ENCODE measurements at places on chromosomes 11 and 22. TPM values are rescaled to one million over a fixed set of nuclear protein-coding genes. Genes with fewer than 3 reads are reported as not detected.

DNA sequence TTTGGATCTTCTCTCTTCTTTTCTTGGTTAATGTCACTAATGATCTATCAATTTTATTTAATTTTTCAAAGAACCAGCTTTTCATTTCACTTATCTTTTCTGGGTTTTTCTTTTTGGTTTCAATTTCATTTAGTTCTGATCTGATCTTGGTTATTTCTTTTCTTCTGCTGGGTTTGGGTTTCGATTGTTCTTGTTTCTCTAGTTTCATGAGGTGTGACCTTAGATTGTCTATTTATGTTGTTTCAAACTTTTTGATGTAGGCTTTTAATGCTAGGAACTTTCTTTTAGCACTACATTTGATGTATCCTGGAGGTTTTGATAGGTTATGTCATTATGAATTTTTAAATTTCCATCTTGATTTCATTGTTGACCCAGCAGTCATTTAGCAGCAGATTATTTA is 142.3 kb downstream of the C11orf87 start:
- no peak overlapping the region for H3K27ac ChIP-seq
- no peaks in the 10 kb centered on the region for H3K4me1 ChIP-seq
- H3K4me3 ChIP-seq, result no peak overlapping the region
- no peaks in the 10 kb centered on the region for H3K36me3 ChIP-seq
- no peaks in the 10 kb centered on the region for H3K27me3 ChIP-seq

DNA sequence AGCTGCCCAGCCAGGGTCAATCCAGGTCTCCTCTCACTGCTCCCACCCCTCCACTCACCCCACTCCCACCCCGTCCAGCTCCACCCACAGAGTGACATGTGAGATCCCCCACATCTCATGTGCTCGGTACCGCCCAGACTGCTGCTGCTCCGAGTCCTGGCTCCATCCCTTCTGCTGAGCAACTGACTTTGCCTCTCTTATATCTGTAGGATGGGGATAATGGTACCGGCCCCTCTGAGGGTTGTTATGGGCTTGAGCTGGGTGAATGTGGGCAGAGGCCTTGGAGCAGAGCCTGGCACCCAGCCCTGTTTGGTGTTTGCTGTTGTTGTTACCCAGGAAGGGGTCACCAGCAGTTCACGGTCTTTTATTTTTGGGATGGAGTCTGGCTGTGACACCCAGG is 77.0 kb downstream of the ST3GAL4 start:
- H3K36me3 ChIP-seq, result no peaks in the 10 kb centered on the region
- no peak overlapping the region for H3K4me3 ChIP-seq

DNA sequence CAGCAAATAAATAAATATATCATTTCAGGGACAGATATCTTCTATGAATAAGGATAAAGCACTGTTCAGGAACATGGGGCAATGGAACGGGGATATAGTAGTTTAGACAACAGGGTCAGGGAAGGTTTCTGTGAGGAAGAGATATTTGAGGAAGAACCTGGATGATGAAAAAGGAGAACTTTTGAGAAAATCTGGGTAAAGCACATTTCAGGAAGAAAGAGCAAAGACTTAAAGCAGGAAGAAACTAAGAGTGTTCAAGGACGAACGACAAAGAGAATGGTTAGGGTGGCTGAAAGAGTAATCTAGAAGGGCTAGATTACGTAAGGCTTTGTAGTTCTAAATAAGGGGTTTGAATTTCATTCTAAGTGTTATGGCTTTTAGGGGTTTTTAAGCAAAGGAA is 12.7 kb downstream of the DDI1 start:
- H3K36me3 ChIP-seq, result no peaks in the 10 kb centered on the region
- H3K27me3 ChIP-seq, result no peaks in the 10 kb centered on the region
- no peak overlapping the region for H3K27ac ChIP-seq
- H3K4me3 ChIP-seq, result no peak overlapping the region

- H3K4me3 ChIP-seq, result no peak overlapping the region
- H3K36me3 ChIP-seq, result no peaks in the 10 kb centered on the region
- DNase-seq, result peak; percentile 74
- no peaks in the 10 kb centered on the region for H3K27me3 ChIP-seq
These were observed 43.3 kb upstream of the EP300 start for GRCh38 chr22:41048791-41049717.

DNA sequence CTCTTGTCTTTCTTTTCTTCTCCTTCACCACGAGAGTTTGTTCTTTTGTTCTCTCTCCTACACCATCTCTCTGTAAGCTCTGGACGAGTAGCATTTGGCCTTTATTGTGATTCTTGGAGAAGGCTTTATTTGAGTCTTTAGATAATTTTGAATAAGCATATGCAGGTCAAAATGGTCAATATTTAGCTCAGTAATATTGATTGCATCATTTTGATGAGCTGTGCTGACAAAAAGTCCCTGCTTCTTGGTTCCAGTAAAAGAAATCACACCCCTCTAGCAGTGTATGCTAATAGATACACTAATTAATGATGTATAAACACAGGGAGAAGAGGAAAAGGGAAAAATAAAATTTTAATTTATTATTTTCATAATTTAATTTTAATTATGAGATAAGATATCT is 25.8 kb upstream of the MUC15 start:
- no peak overlapping the region for H3K4me3 ChIP-seq
- DNase-seq, result no peak
- no peak overlapping the region for H3K27ac ChIP-seq
- H3K36me3 ChIP-seq, result no peaks in the 10 kb centered on the region
- no peaks in the 10 kb centered on the region for H3K27me3 ChIP-seq

DNA sequence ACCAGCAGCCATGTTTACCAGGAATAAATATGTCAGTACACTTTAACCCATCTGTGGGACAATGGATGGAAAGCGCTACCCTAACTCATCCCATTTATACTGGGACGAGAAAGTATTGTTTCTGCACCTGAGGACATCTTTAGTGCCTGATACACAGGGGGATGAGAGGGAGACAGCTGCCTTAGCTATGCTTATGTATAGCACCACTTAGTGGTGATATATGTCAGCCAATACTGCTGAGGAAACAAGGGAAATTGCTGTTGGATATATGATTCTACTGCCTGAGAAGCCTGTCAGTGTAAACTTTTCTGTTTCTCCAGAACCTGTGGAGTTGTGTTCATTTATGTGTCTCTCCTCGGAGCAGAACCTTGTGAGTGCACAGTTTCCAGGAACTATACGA is 13.3 kb upstream of the CEP295 start:
- no peaks in the 10 kb centered on the region for H3K36me3 ChIP-seq
- no peaks in the 10 kb centered on the region for H3K27me3 ChIP-seq
- no peaks in the 10 kb centered on the region for H3K4me1 ChIP-seq
- DNase-seq, result peak; percentile 46
- no peak overlapping the region for H3K4me3 ChIP-seq
- no peak overlapping the region for H3K27ac ChIP-seq

OR6A2 gene
- polyA plus RNA-seq, result not detected

CENPM gene
- 4.7 TPM for polyA plus RNA-seq

P4HA3 gene
- polyA plus RNA-seq, result 0.66 TPM

Measured in small intestine (tissue), 16 donors.